ENCODE measurements at places on chromosomes 3 and 15.

GRCh38 chr15:77984446-77984861 lies 93.1 kb downstream of the TBC1D2B start:
- DNase-seq: no peak

DNA sequence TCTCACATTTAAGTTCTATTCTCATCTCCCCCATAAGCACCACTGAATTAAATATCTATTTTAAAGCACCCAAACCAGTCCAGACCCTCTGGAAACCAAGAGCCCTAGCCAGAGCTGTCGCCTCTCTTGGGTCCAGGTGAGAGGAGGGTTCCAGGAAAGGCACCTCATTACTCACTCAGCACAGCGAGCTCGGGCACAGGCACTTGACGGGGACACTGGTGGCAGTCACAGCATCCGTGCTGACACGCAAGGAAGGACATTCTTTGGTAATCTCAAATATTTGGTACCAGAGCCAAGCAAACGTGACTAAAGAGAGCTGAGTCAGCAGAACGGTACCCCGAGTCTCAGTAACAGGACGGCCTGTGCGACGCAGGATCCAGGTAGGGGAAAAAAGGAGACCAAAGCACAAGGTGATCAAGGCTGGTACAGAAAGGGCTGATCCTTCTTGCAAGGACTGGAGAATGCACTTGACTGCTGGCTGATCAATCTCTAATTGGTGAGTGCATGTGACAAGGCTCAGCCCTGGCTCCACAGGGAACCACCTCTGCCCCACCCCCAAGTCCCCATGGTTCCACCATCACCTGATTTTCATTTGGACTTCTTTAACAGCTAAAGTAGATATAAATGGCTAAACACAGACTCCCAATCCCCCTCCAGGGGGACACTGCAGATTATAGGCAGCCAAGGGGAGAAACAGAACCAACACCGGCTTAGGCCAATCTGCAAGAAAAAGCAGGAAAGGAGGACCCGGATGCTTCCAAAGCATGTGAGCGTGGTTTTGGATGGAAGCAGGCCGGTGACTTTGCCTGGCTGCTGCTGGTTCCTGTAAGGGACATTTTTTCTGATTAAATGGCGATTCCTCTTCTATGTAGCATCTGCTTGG lies 61.4 kb downstream of the CHCHD6 start:
- DNase-seq: no peak

- no peak for DNase-seq
Observed at GRCh38 chr3:172564499-172564898, 41.3 kb upstream of the TNFSF10 start.

- no peak for DNase-seq
Observed at GRCh38 chr3:46717447-46718231, at the start of gene PRSS50. Gene PRSS50, minus strand, starts transcription at chr3:46717869. Its CDS starts 45 bp downstream, at chr3:46717824.

GRCh38 chr3:149717391-149718056 lies 34.8 kb downstream of the COMMD2 start:
- DNase-seq: no peak

- no peak for DNase-seq
Observed at GRCh38 chr3:192848371-192849233, 69.1 kb downstream of the MB21D2 start.

- no peak for DNase-seq
Observed at GRCh38 chr15:38074029-38074428, 139.6 kb downstream of the TMCO5A start.

GRCh38 chr15:41975669-41976068 lies 3.3 kb upstream of the EHD4 start:
- DNase-seq: no peak

DNA sequence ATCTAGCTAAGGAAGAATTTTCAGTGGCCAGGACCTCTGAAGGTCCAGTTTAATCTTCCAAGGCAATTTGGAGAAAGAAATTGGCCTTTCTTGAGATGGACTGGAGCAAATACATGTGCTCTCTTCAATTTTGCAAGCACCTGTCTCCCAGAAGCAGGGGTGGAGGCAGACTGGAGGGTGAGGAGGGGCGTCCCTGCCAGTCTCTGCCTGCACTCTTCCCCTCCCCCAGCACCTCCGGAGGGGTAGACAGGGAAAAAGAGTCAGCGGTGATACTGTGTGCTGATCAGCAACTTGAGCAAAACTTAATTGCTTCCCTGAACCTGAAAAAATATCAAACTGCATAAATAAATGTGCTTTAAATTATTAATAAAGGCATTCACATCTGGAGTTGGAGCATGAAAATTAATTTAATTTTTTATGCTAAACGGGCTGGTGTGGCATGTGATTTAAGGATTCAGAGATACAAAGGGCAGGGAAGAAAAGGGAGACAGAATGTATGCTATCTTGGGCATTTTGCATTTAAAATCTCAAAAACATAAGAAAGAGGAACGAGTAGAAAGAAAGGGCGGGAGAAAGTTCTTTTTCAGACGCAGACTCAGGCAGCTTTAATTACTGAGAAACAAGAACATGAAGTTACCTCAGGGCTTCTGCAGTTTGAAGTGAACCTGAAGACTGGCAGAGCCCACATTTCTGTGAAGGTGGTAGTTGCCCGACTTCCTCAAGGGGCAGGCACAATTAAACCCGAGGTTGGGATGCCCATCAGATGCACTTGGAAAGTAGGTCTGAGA lies 319.7 kb downstream of the UACA start:
- DNase-seq: no peak

DNA sequence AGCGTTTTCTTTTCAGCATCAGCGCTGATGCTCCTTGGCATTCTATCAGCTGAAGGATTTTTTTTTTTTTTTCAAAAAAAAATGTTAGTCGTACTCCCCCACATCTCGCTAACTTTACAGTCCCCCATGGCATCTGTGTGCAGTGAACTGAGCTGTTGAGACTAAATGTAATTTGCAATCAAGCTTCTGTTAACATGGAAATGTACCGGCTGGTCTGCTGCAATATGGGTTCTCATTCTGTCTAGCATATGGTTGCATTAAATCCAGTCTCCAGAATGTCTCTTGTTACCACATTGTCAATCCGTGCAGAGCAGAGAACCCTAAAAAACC lies 32.2 kb upstream of the TPRG1 start:
- peak; percentile 92 for DNase-seq

DNA sequence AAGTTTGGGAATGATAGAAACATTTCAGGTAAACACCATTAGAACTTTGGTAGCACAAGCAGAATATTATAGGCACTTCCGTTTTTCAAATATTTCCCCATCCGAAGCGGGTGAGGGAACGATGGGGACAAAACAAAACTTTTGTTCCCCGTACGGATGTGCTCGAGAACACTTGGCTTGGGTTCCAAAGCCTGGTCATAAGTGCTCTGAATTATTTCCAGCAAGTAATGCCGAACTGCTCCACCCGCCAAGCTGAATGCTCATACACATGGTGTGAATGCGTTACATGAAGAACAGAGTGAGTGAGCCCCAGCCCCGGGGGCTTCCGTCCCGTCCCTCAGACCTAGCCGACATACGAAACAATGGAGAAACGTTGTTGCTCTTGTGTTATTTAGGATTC lies 438.2 kb upstream of the ARRDC4 start:
- DNase-seq: no peak

- DNase-seq: no peak
Observed at GRCh38 chr3:139120086-139121056, 75.7 kb upstream of the PRR23C start.

DNA sequence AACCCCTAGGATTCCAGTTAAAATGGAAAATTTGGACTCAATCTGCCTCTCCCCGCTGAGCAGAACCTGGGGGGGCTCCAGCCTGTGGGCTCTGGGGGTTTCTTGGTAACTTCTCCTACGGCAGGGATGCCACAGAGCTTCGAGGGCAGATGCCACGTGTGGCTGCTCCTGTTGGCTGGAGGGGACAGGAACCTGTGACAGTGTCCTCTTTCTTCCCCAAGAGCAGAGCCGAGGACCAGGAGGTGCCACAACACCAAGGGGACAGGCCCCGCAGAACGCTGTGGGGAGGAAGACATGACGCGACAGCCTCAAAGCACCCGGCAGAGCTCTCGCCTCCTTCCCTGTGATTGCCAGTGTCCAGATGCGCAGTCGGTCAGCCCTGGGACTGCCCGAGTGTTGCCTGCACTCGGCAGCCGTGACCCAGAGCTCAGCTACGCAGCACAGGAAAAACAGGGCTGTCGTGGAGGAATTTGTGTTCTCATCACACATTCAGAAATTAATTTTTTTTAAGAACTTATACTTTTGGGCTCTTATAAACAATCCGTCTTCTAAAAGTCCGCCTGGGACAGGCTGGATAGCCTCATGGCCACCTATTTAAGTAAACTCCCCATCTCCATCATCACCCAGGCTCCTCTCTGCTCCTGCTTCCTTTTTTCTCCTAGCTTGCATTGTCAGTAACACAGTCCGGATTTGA lies 131.9 kb upstream of the MEF2A start:
- no peak for DNase-seq

GRCh38 chr3:52671676-52672075 lies 14.0 kb downstream of the PBRM1 start:
- no peak for DNase-seq

DNA sequence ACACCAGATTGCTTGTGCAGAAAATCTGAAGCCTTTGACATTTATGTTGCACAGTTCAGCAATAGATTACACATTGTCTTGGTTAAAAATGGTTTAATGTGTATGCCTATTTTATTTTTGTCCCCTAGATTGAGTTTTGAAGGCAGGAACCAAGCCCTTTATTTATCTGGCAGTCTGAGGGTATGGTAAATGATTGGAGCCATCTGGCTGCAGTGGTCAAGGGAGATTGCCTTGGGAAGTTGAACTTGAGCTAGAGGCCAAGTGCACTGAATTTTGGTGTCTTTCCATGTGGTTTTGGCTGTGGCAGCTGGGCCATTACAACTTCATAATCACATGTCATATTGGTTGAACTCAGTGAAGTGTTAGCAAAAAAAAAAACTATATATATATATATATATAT lies 248.7 kb upstream of the C2CD4B start:
- no peak for DNase-seq

GRCh38 chr3:42051384-42052131 lies 39.6 kb upstream of the TRAK1 start:
- no peak for DNase-seq

DNA sequence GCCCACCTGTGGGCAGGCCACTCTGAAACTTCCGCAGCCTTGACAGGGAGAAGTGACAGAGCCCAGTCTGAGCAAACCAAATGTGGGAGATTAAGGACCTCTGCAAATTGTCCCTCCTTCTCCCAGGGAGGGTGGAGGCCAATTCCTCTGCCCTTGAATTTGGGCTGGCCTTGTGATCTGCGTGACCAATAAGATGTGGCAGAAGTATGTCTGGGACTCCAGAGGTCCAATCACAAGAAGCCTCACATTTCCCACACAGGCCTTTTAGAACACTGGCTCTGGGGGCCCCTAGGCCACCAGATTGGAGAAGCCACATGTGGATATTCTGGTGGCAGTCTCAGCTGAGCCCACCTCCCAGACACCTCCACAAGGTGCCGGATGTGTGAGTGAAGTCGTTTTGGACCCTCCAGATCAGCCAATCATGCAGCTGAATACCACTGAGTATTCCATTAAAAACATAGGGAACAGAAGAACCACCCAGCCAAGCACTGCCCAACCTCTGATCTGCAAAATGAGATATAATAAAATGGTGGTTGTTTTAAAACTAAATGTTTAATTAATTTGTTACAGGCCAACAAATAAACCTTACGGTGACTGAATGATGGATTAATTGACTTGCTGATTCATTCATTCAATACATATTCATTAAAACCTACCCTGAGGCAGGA lies 150.3 kb downstream of the NUP210 start:
- DNase-seq: no peak

DNA sequence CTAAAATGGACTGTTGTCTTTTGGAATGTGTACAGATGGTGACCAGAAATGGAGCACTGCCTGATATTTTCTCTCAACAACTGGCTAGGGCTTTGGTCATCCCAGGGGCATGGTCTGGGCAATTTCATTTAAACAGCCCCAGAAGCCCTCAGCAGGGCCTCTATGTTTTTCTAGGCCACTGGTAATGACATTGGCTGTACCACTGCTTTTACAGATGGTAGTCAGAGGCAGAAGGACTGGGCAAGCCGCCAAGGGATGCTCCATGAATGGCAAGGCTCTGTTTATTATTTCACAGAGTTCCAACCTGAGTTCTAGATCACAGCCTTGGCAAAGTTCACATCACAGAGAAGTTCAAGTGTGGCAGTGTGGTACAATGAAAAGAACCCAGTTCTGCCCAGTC lies 37.0 kb upstream of the LMCD1 start:
- no peak for DNase-seq

GRCh38 chr15:67130673-67131601 lies 65.5 kb downstream of the SMAD3 start:
- DNase-seq: no peak

- no peak for DNase-seq
Observed at GRCh38 chr3:101615525-101615924, 41.5 kb downstream of the PCNP start.

- no peak for DNase-seq
Observed at GRCh38 chr3:69385723-69386555, at the start of gene FRMD4B. Gene FRMD4B, minus strand, starts transcription at chr3:69386088. Its CDS starts 99 bp downstream, at chr3:69385989.

DNA sequence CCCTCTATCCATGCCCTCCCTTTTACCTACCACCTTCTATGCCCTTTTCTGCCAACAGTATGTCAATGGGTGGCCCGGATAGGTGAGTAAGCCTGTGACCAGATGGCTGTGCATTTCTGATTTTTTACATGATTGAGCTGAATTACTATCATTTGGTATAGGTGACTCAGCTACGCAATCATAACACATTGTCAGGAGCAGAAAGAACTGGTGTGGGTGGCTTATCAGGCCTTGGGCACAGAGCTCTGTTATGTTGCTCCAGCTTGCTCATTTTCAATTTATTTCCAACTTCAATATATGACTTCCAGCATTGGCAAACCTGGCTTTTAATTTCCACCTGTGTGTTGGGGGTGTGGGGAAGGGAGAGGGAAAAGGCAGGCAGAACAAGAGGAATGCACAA lies 86.6 kb upstream of the AGBL1 start:
- DNase-seq: peak; percentile 70

Data from NCI-H2171 (cell line).